Muscle of back (tissue), 13 donors: ENCODE measurements at places on chromosomes 3 and 15.

- DNase-seq, result no peak
Observed at GRCh38 chr3:16482770-16483531, 30.5 kb downstream of the RFTN1 start.

DNA sequence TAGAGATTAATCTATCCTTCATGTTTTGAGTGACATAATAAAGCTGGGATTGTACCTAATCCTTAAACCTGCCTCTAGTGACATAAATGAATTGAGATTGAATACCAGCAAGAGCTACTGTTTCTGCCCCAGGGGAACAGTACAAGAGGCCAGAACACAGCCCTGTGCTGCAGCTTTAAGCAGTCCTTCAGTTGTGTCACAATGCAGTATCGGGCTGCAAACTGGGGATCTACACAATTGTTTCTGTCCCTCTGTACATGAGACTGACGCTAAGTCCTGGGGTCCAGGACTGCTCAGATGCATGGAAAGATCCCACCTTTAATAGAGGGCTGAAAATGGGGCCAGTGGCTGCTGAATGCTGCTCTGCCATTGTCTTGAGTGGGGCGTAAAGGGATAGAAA, 87.5 kb downstream of the MINAR1 start:
- DNase-seq, result no peak

DNA sequence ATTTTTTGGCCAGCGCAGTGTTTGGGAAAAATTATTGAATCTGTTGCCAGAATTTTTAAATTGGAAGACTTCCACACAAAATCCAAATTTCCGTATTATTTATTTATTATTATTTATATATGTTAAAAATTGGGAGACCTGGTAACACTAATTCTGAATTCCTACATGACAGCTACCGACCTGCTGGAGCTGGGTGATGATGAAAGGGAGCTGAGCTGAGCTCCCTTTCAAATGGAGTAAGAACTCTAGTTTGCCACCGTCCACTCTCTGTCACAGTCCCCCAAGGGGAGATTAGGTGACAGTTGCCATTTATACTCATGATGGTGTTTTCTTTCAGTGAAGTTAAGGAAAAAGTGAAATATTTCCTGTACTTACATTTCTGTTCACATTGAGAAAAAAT, 1.4 kb downstream of the CRTC3 start:
- DNase-seq, result no peak

- DNase-seq, result no peak
Observed at GRCh38 chr3:116492379-116492778, 47.1 kb upstream of the LSAMP start.

DNA sequence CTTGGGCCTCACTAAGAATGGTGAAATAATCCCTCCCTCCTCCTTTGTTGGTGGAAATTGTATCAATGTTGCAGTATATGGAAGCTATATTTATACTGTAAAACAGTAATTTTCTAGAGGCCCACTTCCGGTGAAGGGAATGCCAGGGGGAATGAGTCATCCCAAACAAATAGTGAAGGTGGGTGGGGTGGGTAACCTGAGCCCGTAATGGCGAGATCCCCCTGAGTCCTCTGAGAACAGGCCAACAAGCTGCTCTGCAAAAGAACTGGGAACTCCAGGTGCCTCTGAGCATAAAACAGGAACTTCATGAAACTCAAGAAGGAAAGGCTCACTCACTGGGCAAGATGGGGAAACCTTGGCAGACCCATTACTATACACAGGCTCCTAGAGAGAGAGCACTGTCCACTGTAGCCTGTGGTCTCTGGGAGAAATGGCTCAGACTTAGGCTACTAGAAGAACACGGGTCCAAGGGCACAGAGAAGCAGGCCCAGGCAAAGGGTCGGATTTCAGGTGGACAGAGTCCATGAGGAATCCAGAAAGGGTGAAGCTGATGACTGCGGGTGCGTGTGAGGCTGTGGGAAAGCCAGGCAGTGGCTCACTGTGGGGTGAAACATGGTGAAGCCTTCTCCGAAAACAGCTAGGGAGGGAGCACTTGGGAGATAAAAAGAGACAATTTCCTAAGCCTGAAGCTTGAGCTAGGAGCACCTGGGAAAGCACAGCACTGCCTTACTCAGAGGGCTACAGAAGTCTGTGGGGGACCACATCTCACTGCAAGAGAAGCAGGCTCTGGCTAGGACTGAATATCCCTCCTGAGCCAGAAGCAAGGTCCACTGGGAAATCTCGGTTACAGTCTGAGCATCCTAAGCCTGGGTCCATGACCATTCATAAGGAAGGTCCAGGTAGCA, 19.8 kb downstream of the LARP6 start:
- peak; percentile 74 for DNase-seq

GRCh38 chr15:90214553-90215196, 13.5 kb downstream of the SEMA4B start:
- no peak for DNase-seq

DNA sequence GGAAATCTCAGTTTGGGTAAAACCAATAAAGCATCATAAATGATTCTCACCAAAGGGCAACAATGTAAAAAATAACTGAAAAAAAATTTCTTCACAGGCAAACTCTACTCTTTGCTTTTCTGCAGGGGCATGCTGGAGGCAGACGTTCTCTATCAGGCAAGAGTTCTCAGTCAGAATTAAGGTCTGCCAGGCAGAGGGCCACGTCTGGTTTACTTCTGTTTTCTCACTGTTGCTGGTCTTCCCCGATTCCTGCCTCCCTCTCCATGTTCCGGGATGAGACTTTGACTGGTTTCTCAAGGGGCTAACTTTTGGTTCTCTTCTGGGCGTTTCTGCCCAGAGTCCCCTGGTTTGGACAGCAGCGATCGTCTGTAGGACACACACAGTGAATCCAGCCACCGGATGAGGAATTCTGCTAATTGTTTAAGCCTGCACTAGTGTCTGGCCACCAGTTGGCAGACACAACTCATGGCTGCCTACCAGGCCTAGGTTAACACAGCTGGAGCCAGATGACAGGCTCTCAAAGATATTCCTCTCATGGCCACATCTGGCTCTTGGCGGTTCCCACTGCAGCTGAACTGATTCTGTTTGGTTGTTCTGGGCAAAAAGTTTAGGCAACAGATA, 273.1 kb downstream of the FOXP1 start:
- DNase-seq, result peak; percentile 16

DNA sequence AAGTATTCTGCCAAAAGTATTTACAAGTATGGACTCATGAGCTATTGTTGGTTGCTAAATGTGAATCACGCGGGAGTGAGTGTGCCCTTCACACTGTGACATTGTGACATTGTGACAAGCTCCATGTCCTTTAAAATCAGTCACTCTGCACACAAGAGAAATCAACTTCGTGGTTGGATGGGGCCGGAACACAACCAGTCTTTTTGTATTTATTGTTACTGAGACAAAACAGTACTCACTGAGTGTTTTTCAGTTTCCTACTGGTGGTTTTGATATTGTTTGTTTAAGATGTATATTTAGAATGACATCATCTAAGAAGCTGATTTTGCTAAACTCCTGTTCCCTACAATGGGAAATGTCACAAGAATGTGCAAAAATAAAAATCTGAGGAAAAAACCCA, 30.3 kb downstream of the SYNM start:
- no peak for DNase-seq

DNA sequence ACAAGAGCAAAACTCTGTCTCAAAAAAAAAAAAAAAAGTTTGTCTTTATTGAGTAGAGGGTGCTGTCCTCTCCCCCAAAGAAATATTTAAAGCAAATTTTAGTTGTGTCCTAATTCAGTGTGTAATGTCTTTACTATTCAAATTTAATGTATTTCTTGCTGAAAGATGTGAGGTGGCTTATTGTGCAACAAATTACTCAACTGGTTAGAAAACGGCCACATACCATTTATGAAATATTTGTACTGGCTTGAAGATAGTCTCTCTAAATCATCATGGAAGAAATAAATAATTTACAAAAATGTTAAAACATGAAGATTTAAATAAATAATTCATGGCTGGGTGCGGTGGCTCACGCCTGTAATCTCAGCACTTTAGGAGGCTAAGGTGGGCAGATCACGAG, 63.0 kb downstream of the SLTM start:
- DNase-seq, result no peak

- peak; percentile 49 for DNase-seq
Observed at GRCh38 chr15:76196269-76197231, 114.7 kb downstream of the ETFA start.

DNA sequence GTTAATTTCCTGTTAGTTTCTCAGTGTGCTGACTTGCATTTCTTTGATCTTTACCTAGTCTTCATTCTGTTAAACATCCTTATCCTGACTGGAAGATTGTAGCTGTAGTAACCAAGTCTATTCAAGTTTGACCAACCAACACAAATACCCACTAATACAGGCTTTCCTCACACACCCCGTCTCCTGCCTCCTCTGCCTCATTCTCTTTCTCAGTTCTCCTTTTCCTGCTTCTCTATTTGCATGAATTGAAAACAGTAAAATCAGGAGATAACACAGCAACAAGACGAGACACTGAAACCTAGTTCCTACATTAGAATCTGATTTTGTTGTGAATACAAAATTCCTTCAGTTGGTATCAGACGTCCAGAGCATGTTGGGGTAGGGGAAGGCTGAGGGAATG, 116.9 kb upstream of the ARPP21 start:
- DNase-seq, result no peak

GRCh38 chr3:179278932-179279693, 28.2 kb upstream of the KCNMB3 start:
- DNase-seq, result no peak

DNA sequence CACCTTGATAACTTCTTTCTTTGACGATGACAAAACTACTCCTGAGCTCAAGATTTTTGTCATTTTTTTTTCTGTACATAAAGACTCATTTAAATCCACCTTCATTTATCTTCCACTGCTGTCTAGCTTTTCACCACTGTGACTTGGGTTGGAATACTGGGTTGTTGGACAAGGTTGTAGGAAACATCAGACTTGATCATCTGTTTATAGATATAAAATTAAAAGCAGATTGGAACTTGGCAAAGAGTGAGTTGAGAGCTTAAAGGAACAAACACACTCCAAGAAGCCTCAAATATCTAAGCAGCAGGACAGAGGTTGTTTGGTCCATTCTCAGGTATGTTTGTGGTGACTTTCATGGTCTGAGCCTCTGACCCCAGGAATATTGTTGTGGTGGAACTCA, 141.7 kb upstream of the NDN start:
- peak; percentile 71 for DNase-seq

DNA sequence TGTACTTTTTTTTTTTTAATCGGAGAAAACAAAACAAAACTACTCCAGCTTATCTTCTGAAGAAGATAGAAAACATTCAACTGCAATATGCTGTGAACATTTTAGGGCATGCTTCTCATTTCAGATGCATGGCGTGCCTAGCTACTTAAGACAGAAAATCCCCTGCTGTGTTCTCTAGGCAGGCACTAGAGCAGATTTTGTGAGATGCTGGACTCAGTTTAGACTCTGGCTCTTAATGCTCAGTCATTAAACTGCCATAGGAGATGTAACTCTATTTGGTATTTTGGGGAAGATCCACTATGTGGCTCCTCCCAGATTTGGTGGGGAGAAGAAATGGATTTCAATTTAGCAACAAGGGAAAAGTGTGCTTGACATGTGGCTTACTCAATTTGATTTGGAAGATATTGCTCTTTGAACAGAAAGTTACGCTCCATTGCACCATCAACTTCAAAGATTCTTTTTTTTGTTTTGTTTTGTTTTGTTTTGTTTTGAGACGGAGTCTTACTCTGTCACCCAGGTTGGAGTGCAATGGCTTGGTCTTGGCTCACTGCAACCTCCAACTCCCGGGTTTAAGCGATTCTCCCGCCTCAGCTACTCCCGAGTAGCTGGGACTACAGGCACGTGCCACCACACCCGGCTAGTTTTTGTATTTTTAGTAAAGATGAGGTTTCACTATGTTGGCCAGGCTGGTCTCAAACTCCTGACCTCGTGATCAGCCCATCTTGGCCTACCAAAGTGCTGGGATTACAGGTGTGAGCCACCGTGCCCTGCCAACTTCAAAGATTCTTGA, 62.0 kb upstream of the LEKR1 start:
- no peak for DNase-seq

DNA sequence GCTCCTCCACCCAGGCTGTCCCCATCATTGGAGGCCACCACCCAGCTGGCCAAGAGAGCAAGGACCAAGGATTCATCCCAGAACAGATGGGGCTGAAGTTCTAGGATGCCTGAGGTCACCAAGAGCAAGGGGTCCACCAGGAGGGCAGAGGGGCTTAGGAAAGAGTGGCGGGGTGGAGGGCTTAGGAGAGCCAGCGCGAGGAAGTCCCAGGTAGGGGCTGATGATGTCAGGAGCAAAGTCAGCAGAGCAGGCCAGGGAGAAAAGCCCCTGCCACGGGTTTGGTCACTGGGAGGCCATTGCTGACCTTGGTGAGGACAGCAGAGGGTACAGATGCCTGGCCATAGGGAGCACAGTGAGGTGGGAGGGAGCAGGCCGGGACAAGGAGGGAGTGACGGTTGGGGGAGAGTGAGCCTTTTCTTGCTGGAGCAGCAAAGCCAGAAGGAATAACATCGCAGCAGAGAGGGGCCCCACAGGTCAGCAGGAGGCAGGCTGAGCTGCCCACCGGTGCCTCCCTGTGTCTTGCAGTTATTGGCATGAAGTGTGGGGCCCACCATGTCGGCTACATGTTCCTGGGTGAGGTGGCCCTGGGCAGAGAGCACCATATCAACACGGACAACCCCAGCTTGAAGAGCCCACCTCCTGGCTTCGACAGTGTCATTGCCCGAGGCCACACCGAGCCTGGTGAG, 5.2 kb downstream of the PARP3 start:
- no peak for DNase-seq

GRCh38 chr3:164401923-164402322, 676.4 kb downstream of the SI start:
- no peak for DNase-seq

DNA sequence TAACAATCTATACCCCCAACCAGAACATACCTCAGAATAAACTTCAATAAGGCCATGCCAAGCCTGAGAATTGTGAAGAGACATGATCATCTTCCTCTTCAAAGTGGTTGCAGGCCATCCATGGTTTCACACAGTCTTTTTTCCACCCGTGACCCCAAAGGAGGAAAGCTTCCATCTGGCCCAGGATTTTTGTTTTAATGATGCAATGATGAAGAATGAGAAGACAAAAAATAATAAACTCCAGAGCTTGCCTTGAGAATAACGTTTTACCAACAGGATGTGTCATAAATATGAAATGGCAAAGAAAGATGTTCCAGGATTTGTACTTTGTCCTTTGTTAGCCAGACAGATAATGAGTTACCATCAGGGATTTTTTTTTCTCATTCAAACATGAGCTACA, 201.9 kb downstream of the WNT5A start:
- no peak for DNase-seq

DNA sequence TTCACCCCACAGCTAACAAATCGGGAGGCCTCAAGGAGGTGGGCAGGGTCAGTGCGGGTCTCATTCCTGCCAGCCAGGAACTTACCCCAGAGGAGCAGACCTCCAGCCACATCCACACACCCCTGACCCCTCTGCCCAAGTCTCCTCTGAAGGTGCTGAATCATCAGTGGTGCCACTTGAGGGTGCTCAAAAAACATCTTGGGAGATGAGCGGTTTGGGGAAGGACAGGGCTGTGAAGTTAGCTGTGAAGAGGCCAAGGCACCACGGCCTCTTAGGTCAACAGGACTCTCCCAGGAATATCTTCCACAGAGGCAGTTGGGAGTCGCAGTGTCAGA, 1.2 kb downstream of the DAPK2 start:
- no peak for DNase-seq

- no peak for DNase-seq
Observed at GRCh38 chr3:112273536-112273935, 20.5 kb downstream of the SLC9C1 start.

GRCh38 chr15:60155661-60156060, 151.6 kb downstream of the FOXB1 start:
- DNase-seq, result no peak

- DNase-seq, result peak; percentile 30
Observed at GRCh38 chr3:42655980-42656679, 2.6 kb downstream of the ZBTB47 start.
